ENCODE measurements at places on chromosomes 7 and 10.

GRCh38 chr7:101804967-101805366, 12.5 kb upstream of the CUX1 start:
- no peak for DNase-seq

DNA sequence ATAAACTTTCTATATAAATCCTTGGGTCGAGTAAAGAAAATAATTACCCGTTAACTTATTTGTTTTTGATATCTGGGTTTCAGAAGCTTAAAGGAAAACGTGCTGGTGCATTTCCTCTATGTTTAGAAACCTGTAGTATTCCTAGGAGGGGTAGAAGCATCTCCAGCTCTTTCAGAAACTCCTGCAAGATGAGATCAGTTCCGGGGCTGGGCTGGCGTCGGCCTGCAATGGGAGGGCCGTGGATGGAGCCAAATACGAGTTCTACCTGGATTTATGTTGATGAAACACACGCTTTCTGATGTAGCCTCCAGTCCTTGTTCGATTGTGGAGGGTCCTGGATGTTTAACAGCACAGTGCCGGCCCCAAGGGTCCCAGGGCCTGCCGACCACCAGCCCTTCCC, 35.8 kb upstream of the DIP2C start:
- DNase-seq: no peak

DNA sequence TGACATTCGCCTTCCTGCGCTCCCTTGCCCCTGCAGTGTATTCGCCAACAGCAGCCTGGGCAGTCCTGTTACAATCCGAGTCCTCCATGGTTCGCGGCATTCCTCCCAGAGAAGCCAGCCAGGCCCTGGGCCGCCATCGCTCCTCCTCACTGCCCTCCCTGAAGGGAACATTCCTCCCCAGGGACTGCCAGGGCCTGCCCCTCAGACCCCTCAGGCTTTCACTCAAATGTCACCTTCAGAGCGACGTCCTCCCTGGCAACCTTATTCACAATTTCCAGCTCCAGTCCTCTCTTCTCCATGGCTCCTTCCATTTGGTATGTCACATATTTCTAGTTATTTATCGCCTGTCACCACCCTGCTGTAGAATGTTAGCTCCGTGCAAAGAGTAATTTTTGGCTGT, 17.4 kb downstream of the ADAMTS14 start:
- no peak for DNase-seq

DNA sequence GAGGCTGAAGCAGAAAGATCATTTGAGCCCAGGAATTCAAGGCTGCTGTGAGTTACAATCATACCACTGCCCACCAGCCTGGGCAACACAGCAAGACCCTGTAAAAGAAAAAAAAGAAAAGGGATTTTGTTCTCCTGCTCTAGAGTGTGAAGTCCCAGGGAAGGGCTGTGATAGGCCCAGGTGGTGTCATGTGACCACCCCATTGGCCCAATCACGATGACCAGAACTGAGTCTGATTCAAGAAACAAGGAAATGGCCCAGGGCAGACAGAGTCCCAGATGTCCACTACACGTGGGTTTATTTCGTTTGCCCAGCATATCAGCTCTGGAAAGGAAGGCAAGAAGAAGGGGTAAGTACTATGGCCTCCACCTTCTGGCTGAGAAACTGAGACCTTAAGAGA, 81.3 kb upstream of the CUX1 start:
- DNase-seq: no peak

DNA sequence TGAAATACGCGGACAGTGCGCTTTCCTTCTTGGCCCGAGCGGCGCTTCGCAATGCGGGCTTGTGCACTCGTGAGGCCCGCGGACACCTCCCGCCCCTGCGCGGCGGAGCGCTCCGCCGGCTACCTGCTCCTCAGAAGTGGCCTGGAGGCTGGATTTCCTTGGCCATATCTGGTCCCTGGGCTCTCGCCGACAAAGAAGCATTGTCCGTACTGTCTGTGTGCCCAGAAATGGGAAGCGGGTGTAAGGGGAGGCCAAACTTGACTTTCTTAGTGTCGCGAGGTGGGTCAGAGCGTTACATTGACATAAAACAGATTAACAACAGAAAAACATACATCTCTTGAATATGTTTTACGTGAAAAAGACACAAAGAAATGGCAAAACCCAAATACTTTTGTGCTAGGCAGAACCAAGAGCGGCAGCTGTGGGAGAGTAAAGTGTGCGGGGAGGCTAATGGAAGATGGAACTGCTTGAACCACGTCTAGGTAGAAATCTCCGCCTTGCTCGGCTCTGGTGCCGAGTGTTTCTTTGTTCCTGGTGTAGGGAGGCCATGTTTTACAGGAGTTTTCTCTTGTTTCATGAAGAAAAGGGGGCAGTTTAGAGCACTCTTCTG, 1.4 kb downstream of the LANCL2 start:
- DNase-seq: no peak

GRCh38 chr10:124643330-124644009, 100.7 kb downstream of the FAM53B start:
- DNase-seq: no peak

- DNase-seq: no peak
Measured at GRCh38 chr10:68087685-68088401, 12.8 kb upstream of the HERC4 start.

- no peak for DNase-seq
Measured at GRCh38 chr10:71531485-71532446, 135.0 kb downstream of the CDH23 start.

DNA sequence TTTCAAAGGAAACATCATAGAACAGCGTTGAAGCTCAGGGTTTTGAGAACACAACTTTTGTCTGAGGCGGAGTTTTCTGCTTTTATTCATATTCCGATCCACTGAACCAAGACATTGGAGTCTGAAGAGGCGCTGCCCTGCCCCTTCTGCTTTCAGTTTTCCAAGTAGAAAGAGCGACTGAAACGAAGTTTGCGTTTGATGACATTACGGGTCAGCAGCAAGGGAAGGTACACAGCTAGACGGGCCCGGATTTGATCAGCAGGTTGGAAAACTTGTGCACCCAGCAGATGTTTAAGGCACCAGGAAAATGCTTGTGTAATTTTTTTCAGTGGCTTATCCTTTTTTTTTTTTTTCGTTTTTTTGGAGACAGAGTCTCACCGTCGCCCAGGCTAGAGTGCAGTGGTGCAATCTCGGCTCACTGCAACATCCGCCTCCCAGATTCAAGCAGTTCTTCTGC, 720 bp downstream of the SUN1 start:
- no peak for DNase-seq

DNA sequence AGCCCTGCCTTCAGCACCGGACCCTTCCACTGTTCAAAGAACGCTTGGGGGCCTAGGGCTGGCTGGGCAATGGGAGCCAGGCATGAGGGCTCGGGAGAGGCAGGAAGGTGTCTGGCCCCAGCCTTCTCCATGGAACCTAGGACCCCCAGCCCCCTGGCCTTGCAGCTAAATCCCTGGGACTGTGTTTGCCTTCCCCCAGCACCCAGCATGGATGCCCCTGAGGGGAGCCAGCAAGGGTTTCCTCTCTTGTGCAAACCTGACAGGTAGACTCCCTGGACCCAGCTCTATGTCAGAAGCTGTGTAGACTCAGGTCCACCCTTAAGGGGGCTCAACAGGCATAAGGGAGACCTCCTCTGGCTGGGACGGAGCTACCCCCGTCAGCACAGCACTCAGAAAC, 288.0 kb downstream of the GRID1 start:
- DNase-seq: no peak

DNA sequence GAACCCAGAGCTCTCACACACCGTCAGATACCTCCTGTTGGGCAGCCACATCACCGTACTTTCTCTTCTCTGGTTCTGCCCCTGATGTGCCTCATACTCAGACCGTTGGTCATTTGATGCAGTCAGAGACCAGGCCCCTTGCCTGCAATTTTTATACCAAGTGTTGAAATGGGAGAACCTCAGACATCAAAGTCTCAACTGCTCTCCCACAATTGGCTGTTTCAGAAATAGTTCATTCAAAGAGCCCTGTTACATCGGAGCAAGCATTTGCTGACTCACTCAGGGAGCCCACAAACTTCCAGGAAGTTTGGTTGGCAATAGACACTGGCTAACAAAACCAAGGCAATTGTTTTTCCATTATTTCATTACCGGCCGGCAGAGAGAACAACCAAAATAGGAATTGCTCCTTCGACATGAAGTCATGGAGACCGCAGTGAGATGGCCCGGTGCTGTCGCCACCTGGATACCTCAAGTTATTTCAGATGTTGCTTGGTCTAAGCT, 33.5 kb upstream of the ADAM12 start:
- DNase-seq: peak; percentile 11

- DNase-seq: peak; percentile 29
Measured at GRCh38 chr10:131065673-131066305, 245.7 kb downstream of the TCERG1L start.

- no peak for DNase-seq
Measured at GRCh38 chr10:3834404-3834803, 49.4 kb upstream of the KLF6 start.

DNA sequence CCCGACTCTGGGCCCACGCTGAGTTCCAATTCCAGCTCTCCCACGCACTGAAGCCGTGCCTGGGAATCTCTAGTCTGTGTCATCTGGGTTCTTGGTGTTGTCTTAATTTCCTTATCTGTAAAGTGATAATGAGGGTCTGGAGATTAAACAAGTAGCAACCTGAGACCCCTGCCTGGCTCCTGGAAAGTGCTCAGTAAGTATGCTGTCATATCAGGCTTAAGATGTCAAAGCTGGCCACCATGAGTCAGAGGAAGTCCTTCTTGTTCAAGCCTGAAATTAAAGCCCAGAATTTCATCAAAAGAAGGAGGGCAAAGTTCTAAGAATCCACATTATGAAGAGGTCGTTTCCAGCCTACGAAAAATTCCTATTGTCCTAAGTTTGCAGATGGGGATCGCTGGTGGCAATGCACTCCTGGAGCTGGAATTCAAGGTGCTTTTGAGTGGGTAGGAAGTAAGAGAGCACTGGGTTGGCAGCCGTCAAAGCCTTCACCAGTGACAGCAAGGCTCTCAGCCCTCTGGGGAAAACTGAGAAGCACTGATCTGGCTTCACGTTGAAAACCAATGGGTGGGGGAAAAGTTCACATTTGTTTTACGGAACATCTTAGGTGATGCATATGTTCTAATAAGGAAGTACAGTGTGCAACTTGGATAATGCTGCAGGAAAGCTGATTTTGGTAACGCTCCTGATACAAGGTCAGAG, 50.3 kb upstream of the NCAPG2 start:
- DNase-seq: no peak

DNA sequence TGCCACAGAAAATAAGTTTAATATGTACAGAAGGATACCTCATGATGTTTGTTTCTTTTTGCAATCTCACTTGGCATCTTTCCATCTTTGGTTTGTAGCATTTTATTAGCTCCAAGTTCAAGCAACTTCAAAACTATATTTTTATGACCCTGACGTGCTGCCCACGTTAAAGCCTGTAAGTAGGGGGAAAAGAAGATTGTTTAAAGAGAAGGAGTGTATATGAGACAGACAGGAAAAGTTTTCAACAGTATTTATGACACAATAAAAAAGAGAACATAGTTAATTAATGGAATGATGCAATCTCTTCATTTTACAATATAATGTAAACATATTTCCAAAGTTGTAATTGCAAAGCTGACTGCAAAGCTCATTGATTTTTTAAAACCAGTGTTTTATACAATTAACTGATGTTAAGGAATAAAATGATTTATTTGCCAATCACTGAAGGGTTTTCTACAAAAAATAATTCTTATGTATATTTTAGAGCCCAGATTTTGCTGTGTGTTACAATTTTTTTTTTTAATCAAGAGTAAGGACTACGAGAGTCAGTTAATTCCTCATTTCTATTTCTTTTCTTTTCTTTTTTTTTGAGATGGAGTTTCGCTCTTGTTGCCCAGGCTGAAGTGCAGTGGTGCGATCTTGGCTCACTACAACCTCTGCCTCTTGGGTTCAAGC, 42.5 kb downstream of the ASZ1 start:
- DNase-seq: no peak

- DNase-seq: no peak
Measured at GRCh38 chr10:95516774-95517373, 44.3 kb downstream of the SORBS1 start.

DNA sequence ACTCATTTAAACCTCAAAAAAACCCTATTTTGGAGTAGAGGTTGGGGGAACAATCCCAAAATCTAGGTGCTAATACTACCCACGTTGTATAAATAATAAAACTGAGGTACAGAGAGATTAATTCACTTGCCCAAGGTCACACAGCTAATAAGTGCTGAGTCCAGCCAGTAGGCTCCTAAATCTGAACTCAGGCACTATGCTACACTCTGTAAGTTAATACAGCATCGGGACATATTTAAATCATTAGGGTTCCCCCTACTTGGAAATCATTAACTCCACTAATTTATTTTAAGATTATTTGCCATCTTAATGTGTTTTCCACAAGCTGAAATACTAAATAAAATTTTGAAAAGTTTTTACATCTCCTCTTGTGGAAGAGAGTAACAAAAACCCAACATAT, 24.2 kb downstream of the PIP4K2A start:
- DNase-seq: no peak

DNA sequence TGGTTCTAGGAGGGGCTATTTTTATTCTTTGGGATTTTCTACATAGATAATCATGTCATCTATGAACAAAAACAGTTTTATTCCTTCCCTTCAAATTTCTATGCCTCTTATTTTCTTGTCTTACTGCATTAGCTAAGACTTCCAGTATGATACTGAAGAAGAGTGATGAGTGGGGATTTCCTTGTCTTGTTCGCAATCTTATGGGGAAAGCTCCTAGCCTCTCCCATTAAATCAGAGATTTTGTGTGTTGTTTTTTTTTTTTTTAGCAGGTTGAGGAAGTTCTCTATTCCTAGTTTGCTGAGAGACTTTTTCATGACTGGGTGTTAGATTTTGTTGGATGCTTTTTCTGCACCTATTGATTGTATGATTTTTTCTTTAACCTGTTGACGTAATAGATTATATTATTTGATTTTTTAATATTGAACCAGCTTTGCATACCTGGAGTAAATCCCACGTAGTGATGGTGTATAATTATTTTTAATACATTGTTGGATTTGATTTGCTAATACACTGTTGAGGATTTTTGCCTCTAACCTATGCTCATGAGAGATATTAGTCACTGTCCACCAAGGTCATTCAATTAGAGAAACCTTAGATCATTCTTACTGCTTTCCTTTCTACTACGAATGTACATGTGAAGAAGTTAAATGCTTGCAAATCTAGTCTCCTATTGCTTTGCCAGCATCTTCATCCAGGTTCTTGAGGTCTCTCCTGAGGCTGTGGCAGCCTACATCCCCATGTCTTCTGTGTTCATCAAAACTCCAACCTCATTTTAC, 6.5 kb downstream of the ATP5F1C start:
- DNase-seq: no peak

Data from Ammon's horn (tissue), 1 donor.